COR-L47 (cell line): ENCODE measurements at places on chromosomes 1 and 21.

GRCh38 chr1:102852613-102853012, 255.7 kb downstream of the COL11A1 start:
- no peak for DNase-seq

DNA sequence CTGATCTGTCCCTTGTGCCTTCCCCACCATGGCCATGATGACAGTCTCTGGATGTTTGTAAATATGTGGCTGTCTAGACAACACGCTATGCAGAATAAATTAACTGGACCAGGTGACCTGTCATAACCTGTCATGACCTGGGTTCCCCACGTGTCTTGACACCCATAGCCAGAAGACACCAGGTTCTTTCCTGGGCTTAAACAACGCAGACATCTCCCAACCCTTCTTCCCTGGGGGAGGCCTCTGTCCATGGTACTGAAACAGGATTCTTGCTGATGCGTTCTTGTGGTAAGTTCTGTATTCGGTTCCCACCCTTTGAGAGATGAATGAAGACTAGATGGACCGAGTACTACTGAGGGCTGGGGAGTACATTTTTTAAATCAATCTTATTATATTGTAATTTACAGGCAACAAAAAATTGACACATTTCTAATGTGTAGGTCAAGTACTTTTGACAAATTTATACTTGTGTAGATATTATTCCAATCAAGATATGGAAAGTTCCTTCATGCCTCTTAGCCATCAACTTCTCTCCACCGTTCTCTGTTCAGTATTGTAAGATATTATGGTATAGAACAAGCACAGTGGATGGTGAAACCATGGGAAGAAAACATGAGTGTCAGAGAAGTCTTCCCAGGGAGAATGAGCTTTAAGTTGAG, 738.8 kb downstream of the PTPRU start:
- DNase-seq = no peak

DNA sequence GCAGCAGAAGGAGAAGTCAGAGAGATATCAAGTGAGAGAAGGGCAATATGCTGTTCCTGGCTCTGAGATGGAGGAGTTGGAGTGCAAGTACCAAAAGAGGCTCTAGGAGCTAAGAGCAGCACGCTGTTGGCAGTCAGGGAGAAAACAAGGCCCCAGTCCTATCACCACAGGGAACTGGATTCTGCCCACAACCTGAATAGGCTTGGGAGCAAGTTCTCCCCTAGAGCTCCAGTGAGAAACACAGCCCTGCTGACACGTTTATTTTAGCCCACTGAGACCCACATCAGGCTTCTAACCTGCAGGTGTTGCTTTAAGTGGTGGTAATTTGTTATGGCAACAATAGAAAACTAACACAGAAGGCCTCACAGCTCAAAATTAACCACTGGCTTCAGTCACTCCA, 31.8 kb upstream of the ZNF644 start:
- peak; percentile 67 for DNase-seq

DNA sequence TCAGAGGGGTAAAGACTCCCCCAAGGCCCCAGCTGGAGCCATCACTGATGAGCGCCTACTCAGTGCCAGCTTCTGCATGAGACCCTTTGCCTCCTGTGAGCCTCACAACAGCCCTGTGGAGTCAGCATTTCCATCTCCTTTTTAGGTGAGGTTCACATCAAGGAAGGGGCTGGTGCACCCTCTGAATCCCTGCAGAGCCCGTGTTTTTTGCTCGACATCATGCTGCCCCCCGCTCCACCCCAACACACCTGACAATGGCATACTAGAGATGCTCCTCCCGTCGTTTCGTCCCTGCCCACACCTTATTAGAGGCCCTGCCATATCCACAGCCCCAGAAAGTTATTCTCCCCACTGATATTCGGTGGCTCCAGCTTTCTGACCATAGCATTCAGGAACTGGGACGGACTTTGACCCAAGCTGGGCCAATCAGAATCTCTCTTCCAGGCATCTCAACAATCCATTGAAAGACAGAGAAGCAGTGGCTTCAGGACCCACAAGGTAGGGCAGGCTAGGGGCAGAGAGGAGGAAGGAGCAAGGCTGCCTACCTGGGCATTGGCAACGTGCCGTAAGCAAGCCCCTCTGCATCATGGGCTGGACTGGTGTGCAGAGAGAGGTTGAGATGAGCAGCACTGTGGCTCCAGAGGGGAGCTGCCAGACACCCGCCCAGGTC, 32.7 kb downstream of the EPHA10 start:
- no peak for DNase-seq

- peak; percentile 81 for DNase-seq
Observed at GRCh38 chr1:150543500-150544143, 5.6 kb upstream of the ADAMTSL4 start.

- DNase-seq = no peak
Observed at GRCh38 chr1:68293122-68293521, 60.8 kb upstream of the WLS start.

DNA sequence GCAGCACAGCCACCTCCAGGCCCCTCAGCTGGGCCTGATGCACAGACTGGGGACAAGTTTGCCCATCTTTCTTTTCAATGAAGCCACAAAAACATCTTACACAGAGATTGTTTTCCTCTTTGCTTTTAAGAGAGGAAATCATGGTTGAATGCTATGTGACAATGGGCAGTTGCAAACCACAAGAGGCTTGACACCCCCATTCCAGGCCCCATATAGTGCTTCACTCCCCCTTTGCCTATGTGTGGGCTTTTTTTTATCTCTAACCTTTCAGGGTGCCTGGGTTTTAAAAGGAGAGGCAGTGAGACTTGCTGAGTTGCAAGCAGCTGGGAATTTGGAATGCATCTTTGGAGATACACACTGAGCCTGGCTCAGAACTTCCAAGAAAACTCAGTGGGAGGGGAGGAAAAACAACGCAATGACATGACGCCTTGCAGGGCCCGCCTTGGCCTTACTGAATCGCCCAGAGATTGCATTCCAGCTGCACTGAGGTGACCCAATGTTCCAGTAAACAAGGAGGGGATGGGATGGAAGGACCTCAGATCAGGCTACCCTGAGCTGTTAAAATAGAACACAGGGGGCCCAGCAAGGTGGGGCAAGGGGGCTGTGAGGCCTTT, 145.2 kb upstream of the ZNF648 start:
- no peak for DNase-seq

DNA sequence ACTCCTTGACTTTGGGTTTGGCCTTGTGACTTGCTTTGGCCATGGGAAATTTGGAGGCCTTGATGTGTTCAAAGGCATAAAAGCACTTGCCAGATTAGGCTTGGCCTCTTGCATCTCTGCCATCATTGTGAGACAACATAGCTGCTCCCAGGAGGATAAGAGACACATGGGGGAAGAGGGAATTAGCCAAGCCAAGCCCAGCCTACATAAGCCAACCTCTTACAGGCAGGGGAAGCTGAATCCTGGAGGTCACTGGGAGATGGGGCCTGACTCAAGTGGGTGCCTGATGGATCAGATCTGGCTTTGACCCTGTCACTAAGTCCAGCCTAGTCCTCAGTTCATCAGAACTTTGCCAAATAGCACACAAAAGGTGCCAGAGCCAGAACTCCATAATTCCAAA, 37.6 kb upstream of the HMGB4 start:
- DNase-seq = no peak

DNA sequence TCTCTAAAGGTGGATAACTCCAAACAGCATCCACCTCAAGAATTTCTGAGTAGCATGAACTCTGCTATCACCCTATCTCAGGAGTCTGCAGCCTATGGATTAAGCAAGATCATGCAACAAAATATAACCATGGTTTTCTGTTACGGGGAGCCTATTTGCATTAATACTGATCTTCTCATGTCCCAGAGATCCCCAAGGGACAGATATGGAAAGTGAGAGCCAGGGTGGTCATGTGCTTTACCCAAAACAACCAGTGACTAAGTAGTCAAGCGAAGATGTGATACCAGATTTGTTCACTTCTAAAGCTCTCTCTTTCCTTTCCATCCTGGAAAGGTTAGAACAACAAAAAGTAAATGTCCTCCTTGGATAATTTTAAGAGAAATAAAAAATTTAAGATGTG, 125.1 kb downstream of the PRRX1 start:
- DNase-seq = no peak

GRCh38 chr21:33025106-33025488, 638 bp upstream of the OLIG2 start:
- DNase-seq = no peak

GRCh38 chr1:53600561-53600960, 138.4 kb downstream of the GLIS1 start:
- no peak for DNase-seq

GRCh38 chr1:217274416-217274815, 356.5 kb downstream of the GPATCH2 start:
- no peak for DNase-seq

DNA sequence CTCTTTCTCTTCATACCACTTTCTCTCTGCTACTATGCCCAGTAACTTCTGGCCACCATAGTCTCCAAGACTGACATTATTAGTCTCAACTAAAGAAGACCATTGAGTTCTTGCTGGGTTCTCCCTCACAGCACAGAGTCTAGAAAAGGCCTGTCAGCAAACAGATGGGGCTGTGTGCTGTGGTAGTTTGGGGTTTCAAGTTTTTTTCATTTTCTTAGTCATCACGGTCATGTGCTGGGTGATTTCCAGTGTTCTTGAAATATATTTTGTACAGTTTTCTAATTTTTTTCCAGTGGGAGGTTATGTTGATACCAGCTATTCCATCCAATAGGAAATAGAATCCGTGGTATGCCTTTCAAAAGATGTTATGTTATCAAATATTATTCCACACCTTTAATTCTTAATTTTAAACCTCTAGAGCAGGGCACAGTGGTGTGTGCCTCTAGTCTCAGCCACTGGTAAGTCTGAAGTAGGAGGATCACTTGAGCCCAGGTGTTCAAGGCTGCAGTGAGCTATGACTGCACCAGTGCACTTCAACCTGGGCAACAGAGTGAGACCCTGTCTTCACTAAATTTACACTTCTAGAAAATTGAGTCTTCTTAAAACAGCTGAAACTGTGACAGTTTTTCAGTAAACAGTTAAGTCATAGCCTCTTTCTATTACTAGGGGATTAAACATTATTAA, 8.3 kb downstream of the CFHR2 start:
- no peak for DNase-seq

DNA sequence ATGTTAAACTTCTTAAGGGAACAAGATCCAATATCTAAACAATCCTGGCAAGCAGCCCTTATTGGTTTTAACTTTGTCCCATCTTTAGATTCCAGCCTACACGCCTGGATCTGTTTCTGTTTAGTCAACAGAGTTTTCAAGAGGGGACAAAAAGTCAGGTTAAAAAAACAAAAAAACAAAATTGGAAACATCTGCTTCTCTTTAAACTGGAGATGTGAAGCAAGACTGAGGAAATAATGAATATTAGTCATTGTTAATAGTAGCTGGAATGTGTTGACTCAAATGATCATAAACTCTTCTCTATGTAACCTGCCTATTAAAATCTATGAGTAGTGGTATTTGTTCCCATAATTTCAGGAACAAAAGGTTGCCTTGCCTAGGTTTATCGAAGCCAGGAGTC, 55.0 kb downstream of the NID1 start:
- no peak for DNase-seq

- no peak for DNase-seq
Observed at GRCh38 chr1:205368478-205368877, 11.8 kb upstream of the KLHDC8A start.

GRCh38 chr21:29678626-29679025, 261.2 kb downstream of the GRIK1 start:
- DNase-seq = no peak

DNA sequence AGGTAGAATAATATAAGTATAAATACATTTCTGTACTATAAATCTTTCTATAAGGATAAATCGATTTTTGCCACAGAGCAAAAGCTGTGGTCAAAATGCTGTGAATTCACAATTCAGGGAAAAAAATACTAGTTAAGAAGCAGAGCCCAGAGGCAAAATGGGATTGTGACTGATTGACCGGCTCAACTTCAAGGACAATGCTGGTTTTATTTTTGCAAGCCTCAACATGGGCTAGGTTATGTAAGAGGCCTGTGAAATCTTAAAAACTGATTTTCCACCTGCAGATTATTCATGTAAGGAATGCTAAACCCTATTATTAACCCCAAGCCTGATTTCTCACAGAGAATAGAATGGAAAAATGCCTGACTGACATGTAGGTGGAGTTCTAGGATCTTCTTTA, 155.1 kb downstream of the HHAT start:
- DNase-seq = no peak

GRCh38 chr1:177200290-177200689, 29.5 kb downstream of the BRINP2 start:
- DNase-seq = no peak

GRCh38 chr1:184825571-184825970, 70.9 kb upstream of the EDEM3 start:
- DNase-seq = no peak

GRCh38 chr1:153790966-153791647, 15.9 kb downstream of the SLC27A3 start:
- DNase-seq = no peak

GRCh38 chr1:179817789-179818188, 59.8 kb downstream of the TOR1AIP2 start:
- DNase-seq = no peak

DNA sequence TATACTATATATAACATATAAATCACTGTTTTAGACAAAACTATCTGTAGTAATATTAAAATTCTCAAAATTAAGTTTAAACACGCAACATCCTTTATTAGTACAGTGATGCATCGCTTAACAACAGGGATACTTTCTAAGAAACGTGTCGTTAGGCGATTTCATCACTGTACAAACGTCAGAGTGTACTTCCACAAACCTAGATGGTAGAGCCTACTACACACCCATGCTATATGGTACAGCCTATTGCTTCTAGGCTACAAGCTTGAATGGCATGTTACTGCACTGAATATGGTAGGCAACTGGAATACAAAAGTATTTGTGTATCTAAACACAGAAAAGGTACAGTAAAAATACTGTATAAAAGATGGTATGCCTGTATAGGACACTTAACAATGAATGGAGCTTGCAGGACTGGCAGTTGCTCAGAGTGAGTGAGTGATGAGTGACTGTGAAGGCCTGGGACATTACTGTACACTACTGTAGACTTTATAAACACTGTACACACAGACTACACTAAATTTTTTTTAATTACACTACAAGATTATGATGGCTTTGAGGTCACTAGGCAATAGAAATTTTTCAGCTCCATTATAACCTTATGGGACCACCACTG, 10.5 kb downstream of the FOXJ3 start:
- DNase-seq = no peak

DNA sequence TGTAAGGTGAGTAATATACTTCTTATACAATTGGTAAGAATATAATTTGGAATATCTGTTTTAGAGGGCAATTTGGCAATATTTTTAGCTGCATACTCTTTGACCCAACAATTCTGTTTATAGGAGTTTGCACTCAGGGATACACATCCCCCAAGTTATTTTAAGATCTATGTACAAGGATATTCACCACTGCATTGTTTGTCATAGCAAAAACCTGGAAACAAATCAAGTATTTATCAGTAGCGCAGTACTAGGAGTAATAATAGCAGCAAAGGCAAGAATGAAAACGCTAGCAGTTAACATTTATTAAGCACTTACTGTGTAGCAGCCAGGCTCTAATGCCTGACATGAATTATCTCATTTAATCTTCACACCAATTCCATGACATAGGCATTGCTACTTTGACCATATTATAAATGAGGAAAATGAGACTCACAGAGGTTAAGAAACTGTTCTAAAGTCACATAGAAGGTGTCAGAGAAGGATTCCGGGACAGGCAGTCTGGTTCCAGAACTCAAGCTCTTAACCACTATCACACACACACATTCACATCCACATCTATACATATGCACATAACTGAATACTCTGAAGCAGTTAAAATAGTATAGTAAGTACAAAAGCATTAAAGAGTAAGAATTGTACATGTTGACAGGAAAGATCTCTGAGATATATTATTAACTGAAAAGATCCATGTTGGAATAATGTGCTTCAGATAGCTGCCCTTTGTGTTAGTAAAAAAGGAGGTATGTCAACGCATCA, 30.6 kb downstream of the PHC2 start:
- DNase-seq = no peak
